ENCODE measurements at places on chromosomes 7 and 10.

- no peak for DNase-seq
These were observed 26.6 kb downstream of the LRRC4 start for GRCh38 chr7:128004623-128005022.

- DNase-seq: no peak
These were observed 125.8 kb downstream of the ELMO1 start for GRCh38 chr7:37322831-37323230.

- DNase-seq: no peak
These were observed 127.3 kb upstream of the PRKCQ start for GRCh38 chr10:6707352-6707751.

DNA sequence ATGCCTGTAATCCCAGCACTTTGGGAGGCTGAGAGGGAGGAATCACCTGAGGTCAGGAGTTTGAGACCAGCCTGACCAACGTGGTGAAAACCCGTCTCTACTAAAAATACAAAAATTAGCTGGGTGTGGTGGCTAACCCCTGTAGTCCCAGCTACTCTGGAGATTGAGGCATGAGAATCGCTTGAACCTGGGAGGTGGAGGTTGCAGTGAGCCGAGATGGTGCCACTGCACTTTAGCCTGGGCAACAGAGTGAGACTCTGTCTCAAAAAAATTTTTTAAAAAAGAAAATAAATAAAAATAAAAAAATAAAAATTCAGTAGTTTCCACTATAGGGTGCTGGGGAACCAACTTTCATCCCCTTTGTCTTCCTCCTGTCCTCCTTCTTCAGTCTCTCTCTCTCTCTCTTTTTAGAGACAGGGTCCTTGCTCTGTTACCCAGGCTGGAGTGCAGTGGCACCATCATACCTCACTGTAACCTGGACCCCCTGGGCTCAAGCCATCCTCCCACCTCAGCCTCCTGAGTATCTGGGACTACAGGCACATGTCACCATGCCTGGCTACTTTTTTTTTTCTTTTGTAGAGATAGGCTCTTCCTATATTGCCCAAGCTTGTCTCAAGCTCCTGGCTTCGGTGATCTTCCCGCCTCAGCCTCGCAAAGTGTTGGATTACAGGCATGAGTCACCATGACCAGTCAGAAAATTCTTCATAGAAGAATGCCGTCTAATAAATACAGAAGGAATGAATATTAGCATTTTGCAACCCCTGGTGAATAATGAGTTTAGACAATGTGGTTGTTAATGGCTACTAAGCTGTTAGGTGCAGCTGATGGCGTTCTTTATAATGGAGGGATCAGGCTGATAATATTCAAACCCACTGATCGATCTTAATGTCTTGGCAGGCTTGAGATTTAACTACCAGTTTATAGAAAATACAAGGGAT is 20.6 kb downstream of the RBM20 start:
- no peak for DNase-seq

GRCh38 chr10:91708174-91708861 is 75.4 kb upstream of the PPP1R3C start:
- no peak for DNase-seq

- no peak for DNase-seq
These were observed 458.8 kb upstream of the GHITM start for GRCh38 chr10:83680470-83680891.

- no peak for DNase-seq
These were observed 303.5 kb downstream of the SFMBT2 start for GRCh38 chr10:7107285-7107684.

- no peak for DNase-seq
These were observed 106.2 kb upstream of the DLX6 start for GRCh38 chr7:96899108-96899507.

GRCh38 chr10:116490028-116490662 is 55.6 kb upstream of the PNLIP start:
- no peak for DNase-seq

GRCh38 chr7:2417981-2418481 is 14.6 kb downstream of the CHST12 start:
- no peak for DNase-seq

GRCh38 chr10:65350611-65351010 is 1575.2 kb upstream of the LRRTM3 start:
- no peak for DNase-seq

- DNase-seq: no peak
These were observed 76.0 kb downstream of the TYW1B start for GRCh38 chr7:72751978-72752377.

- DNase-seq: no peak
These were observed 72.6 kb downstream of the ADAM12 start for GRCh38 chr10:126315494-126316177.

DNA sequence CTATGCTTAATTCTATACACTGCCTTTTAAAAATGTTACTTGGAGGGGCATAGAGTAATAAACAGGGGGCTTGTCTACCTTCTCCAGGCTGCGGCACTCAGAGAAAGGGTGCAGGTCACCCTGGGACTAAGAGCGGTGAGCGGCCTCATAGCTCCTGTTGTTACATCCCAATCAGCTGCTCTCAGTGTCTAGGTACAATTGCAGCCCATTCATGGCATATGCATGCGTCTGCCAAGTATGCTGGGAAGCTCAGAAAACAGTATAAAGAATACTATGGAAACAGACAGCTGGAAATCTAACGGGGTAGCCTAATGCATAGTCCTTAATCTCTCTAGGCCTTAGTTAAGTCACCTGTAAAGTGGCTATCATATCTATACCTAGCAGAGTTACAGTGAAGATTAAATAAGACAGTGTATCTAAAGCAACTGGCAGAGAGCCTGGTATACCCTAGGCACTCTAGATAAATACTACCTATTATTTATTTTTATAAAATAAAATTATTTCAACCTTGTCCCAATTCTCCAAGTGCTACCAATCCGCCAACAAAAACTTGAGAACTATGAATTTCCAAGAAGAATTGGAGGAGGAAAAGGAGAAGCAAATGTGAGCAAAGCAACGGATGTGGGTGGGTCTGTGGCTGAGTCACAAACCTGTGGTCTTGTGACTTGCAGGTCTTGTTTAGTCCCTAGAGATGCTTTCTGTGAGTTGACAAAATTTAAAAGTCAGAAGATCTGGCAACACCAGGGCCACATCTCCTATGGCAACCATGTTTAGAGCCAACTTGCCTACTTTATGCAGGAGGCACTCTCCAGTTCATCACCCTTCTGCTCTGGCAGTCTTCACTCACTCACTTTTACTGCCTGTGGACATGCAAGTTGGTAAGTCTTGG is 183.0 kb downstream of the RAPGEF5 start:
- no peak for DNase-seq

DNA sequence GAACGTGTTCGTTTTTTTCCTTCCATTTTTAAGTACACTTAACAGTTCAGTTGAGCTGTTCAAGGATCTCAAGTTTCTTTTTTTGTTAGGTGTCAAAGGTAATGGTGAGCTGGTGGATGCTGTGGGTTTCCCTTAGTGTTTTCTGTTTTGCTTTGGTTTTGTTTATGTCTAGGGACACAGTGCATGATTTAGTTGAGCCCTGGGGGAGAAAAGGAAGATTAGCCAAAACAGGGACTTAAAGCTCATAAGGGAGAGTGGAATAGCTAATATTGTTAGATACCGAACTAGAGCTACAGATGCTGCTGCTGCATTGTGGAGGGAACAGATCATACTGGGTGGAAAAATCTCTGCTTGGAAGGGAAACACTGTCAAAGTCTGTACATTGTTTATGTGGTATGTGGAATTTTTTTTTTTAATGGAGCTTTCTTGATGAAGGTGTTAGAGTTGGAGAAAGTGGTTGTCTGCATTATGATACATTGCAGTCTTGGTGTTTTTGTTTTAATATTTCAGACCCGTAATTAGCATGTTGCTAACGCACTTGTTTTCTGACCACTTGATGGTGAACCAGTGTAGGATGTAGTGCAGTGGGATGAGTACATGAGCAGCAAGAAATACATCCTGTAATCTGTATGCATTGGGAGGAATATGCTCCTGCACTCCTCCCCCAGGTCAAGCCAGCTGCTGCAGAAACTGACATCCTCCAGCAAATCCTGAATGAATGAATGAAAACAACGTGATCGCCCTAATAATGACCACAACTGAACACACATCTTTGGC is 2.1 kb downstream of the GLCCI1 start:
- DNase-seq: no peak

DNA sequence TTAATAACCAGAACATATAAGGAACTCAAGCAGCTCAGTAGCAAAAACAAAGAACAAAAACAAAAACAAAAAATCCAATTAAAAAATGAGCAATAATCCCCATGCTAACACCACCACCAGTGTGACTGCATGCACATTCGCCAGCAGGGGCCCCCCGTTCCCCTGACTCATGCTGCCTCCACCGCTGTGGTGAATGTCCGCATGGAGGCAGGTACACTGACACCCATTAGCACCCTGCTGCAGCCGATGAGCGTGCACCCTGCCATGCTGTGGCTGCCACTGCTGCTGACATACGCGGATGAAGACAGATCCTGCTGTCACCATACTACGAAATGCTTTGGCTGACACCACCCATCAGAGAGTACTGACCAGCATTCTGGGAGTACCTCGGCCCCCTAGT is 321.6 kb upstream of the LRRTM3 start:
- no peak for DNase-seq

GRCh38 chr7:139998572-139998971 is 64.2 kb downstream of the PARP12 start:
- DNase-seq: no peak

GRCh38 chr7:137354396-137354795 is 10.9 kb upstream of the PTN start:
- DNase-seq: no peak

DNA sequence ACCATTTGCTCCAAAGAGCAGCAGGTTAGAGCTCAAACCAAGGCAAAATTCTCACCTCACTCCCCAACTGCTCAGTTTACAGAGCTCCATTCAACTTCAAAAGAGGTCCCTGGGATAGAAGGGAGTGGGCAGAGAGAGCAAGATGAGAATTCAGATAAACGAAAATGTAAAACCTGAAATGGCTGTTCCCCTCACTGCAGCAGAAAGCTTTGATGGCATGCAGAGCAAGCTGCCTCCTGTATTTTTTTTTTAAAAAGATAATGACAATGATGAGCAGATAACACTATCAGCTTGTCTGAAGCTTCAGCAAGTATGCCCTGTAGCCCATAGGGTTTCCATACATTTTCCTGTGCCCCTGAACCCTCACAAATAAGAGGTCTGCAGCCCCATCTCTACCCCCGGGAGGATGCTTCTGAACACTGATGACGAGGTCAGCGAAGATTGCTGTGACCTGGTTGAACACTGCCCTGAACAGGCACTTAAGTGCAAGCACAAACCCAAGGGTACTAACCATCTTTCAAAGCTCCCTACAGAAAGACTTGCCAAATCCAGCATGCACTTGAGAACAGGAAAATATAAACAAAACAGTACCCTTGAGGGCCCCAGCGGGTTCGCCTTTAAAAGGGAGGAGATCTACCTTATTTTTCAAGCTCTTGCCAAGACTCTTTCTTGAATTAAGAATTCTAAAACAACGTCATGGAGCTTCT is 81.3 kb downstream of the GLI3 start:
- no peak for DNase-seq

GRCh38 chr10:88372881-88373592 is 210.1 kb downstream of the RNLS start:
- DNase-seq: no peak

DNA sequence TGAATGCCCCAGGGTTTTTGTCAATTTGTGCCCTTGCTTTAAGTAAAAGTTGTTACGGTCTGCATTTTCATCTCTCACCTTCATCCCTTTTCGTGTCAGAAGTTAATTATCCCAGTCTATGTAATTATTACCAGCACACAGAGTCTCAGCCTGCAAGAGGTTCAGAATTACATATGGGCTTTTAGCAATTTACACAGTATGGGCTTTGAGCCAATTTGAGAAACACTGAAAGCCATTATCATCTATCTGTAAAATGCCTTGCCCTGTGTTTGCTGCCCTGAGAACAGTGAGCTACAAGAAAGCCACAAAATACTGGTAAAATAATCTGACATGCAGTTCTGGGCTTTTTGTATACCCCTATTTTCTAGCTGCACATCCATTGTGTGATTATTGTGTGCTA is 125.6 kb upstream of the STEAP4 start:
- DNase-seq: no peak

DNA sequence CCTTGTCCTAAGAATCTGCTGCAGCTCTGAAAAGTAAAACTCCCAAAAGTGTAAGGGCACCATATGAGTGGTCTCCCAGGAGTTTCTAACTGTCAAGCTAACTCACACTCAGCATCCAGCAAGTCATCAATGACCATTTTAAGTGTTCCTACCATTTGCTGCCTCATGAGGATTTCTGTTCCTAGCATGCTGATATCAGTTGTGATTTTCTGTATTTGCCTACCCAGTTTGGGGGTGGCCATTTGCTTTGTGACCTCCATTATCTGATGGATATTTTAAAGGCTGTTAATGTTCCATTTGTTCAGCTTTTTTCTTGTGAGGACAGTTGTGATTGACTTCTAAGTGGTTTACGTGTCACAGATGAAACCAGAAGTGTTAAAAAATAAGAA is 2.9 kb downstream of the FAM24B start:
- no peak for DNase-seq

- DNase-seq: no peak
These were observed 80.5 kb downstream of the ABCA13 start for GRCh38 chr7:48251766-48252165.

DNA sequence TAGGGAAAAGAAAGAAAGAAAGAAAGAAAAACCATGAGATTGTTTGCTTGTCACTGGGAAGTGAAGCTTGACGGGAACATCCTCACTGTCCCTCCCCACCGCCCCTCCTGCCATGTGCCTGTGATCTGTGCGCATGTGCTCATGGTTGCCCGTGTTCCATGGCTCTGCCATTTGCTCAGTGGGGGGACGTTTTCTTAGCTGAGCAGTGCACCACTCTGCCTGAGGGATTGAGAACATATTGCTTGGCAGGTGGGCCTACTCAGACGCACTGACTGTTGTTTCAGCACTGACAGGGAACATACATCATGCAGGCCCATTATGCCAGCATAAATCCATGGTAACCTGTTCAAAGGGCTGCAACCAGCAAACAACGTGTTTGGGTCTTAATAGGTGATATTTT is 747.9 kb upstream of the GALNT17 start:
- no peak for DNase-seq

GRCh38 chr7:107041097-107041496 is 3.4 kb upstream of the PRKAR2B start:
- no peak for DNase-seq

DNA sequence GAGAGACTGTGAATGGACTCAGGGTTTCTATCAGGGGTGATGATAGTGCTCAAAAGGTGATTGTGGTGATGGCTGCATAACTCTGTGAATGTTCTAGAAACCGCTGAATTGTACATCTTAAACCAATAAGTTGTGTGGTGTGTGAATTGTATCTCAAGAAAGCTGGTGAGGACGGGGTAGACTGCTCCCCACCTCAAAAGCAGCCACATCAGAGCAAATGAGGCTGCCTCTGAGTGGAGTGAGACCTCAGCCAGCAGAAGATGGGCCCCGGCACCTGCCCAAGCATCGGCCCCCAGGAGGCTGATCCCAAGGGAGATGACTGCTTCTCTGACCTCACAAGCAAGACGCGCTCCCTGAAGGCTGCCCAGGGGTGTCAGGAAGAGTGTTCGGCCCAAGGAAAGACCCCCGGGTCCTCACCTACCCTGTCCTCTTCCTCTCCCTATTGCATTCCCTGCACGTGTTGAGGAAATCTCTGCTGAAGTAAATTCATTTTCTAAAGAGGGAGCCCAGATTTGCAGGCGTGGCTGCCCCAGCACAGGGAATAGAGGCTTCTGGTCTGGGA is 279.3 kb upstream of the SHH start:
- no peak for DNase-seq

GRCh38 chr10:70253878-70254765 is 20.9 kb upstream of the PPA1 start:
- DNase-seq: no peak
